ENCODE measurements at places on chromosomes 16 and 17. TPM values are rescaled to one million over a fixed set of nuclear protein-coding genes. Genes with fewer than 3 reads are reported as not detected.

GRCh38 chr17:73478334-73478733 is 165.9 kb downstream of the SDK2 start:
- H3K27me3 ChIP-seq = no peaks in the 10 kb centered on the region
- no peaks in the 10 kb centered on the region for H3K4me1 ChIP-seq
- no peak for DNase-seq
- H3K27ac ChIP-seq = no peak overlapping the region

DNA sequence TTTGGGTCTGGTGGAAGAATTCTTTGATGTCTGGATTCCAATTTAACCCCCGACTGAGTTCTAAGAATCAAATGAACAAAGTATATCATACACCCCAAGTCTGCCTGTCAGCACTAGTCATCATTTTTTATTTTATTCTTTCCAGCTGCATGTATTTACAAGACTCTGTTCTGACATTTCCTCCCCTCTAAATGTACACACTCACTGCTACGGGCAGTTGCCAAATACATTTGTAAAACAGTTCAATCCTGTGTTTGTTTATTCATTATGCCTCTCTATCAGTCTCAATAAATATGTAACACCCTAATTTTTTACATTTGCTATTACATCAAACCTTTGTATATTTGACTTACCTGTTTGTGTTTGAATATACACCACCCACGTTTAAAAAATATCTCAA is 422.3 kb upstream of the PSMD7 start:
- H3K27ac ChIP-seq = no peak overlapping the region
- H3K4me3 ChIP-seq = no peak overlapping the region
- no peak for DNase-seq
- no peaks in the 10 kb centered on the region for H3K4me1 ChIP-seq
- no peaks in the 10 kb centered on the region for H3K36me3 ChIP-seq

GRCh38 chr17:42779936-42780850 is at the start of gene WNK4:
TSS of gene WNK4 (plus strand) at chr17:42780610. CDS start at chr17:42780699, 89 bp downstream.
- H3K27ac ChIP-seq = peak within 1 kb of the TSS; percentile 40
- no peak for DNase-seq
- H3K4me1 ChIP-seq = peaks cover 12% of the 10 kb centered on the region
- peaks cover 54% of the 10 kb centered on the region for H3K27me3 ChIP-seq
- peak within 1 kb of the TSS; percentile 26 for H3K4me3 ChIP-seq

FBXO39 gene
- not detected for total RNA-seq

DNA sequence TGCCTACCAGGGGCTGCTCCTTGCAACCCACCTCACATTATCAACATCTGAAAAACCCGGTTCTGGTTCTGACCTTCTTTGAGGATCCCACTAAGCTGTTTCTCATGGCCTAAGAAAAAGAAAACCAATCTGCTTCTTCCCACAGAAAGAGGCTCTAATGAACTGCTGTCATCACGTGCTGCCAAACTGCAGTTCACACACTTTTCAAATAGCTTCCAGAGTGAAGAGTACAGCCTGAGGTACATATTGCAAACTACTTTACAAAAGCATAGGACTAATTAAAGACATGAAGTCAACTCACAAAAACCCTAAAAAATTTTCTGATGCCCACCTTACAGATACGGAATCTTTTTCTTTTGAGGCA is 36.7 kb downstream of the SMG6 start:
- peaks cover 12% of the 10 kb centered on the region for H3K4me1 ChIP-seq
- no peak for DNase-seq
- no peak overlapping the region for H3K27ac ChIP-seq

DNA sequence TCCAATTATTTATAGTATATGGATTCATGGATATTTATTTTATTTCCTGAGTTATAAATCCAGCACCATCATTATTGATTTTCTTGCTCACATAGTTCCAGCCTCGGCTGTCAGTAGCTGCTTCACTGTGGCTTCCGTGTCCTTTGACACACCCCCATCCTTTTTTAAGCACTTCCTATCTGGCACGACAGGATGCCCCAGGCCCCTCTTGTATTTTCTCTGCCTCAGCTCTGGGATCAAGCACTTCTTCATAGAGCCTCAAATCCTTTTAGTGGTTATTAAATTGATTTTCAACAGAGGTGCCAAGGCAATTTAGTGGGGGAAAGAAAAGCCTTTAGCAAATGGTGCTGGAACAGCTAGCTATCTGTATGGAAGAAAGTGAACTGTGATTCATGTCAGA is 59.8 kb downstream of the GAN start:
- no peak overlapping the region for H3K4me3 ChIP-seq
- H3K36me3 ChIP-seq = peaks cover 54% of the 10 kb centered on the region
- H3K27me3 ChIP-seq = no peaks in the 10 kb centered on the region
- no peak for DNase-seq
- H3K27ac ChIP-seq = no peak overlapping the region
- no peaks in the 10 kb centered on the region for H3K4me1 ChIP-seq

GRCh38 chr17:30921544-30922196 is at the start of gene ADAP2:
TSS of gene ADAP2 (plus strand) at chr17:30921945. CDS start at chr17:30922015, 70 bp downstream.
- no peaks in the 10 kb centered on the region for H3K36me3 ChIP-seq
- DNase-seq = peak; percentile 21
- H3K27me3 ChIP-seq = no peaks in the 10 kb centered on the region
- H3K27ac ChIP-seq = peak within 1 kb of the TSS; percentile 17
